Stimulated activated CD8-positive, alpha-beta memory T cell treated with anti-CD3 and anti-CD28 coated beads, Interleukin-15, amount 100 ng/mL, for 4 hours (primary cell): ENCODE measurements at places on chromosomes 2 and 18.

GRCh38 chr2:74507926-74508520 lies 528 bp upstream of the PCGF1 start:
- DNase-seq, result no peak

DNA sequence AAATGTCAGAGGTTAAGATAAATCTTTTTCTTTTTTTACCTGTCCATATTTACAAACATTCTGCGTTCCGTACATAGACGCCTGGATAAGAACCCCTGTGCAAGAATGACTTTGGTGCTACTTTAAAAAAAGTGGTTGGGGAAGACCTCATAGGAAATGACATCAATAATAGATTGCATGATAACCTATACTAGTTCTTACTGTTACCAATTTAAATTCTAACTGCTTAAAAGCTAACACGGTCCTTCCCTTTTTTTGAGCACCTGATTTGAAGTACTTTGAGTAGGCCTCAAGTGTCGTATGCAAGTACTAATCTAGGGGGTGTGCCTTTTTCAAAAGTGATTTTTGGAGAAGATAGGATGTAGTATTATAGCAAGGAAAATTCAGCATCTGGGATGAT lies 2.1 kb downstream of the SLC39A10 start:
- no peak for DNase-seq

- no peak for DNase-seq
Measured at GRCh38 chr2:82796132-82796531, 1662.9 kb downstream of the SUCLG1 start.

GRCh38 chr2:68253219-68254068 lies 1.1 kb upstream of the PPP3R1 start:
- no peak for DNase-seq

- DNase-seq, result no peak
Measured at GRCh38 chr2:27000995-27001394, 30.6 kb downstream of the MAPRE3 start.

DNA sequence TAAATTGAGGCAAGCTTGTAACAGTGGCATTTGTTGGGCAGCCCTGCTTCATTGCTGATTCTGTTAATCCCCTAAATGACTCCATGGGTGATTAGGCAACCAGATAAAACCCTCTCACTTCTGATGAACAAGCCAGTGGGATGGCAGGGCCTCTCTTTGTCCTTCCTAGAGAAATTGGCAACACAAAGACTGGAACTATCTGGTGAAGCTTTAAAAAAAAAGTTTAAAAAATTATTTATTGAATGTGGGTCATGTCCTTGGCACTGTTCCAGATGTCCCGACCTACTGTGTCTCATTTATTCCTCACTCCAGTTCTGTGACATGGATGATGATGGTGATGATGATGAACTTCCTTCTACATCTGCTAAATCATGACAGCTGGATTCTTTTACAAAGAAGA lies 30.8 kb downstream of the NRP2 start:
- no peak for DNase-seq

- DNase-seq, result no peak
Measured at GRCh38 chr2:56589835-56590234, 406.0 kb downstream of the CCDC85A start.

GRCh38 chr2:190589008-190589407 lies 54.5 kb upstream of the NEMP2 start:
- DNase-seq, result no peak

DNA sequence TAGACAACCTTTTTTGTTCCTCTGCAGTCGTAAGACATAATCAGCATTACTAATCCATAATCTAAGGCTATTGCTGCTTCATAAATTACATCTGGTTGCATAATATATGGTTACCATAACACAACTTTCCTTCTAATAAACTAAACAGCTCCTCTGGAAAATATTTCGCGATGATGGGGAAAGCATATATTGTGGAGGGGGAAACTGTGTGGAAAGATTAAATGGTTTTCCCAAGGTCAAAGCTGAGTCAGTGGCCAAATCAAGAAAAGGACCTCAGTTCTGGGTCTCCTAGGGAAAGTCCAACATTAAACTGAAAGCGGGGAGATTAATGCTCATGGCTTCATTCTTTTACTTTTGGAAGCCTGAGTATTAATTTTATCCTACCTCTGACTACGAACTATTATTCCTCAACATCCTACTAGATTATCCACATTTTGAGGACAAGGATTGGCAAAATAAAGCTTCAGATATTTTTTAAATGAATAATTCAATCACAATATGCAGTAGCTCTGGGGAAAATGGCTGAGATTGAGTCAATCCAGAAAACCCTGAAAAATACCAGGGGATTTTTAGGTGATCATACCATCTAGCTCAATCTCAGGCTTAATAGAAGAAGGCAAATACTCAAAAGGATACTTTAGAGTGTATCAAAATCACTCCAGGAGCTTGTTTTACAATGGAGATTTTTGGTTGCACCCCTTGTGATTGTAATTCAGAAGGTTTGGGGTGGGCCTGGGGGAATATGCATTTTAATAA lies 33.8 kb upstream of the STK17B start:
- no peak for DNase-seq

- DNase-seq, result no peak
Measured at GRCh38 chr2:103284750-103285149, 522.9 kb downstream of the TMEM182 start.

DNA sequence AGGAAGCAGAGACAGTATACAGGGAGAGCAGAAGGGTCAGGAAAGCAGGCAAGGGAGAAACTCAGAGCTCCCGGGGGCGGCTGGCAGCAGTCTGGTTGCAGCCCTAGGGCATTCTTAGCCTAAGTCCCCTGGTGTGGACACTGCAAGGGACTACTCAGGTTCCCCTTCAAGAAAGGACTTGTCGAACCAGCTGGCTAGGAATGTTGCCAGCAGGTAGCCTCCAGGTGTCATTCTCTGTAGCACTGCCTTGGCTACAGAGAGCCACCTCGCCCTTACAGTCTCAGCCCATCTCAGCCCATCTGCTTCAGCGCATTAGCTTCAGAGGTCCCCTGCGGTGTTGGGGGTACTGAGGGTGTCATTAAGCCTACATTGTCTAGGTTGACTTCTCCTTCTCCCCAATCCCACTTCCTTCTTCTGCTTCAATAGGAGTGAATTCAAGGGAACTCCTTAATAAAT lies 11.3 kb upstream of the TMSB10 start:
- no peak for DNase-seq
